ENCODE measurements at places on chromosomes 7 and 10.

DNA sequence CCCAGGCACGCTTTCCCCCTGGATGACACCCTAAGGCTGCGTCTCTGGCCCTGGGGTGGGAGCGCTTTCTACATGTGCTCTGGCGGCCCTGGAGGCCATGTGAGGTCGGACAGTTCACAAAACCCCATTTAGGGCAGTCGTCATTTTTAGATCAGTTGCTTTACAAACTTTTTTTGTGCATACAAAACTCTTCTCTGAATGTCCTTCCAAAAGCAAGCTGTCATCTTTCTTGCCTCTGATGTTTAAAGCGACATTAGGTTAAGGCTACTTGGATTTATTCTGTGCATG, 5.9 kb downstream of the MAFK start:
- DNase-seq: no peak

DNA sequence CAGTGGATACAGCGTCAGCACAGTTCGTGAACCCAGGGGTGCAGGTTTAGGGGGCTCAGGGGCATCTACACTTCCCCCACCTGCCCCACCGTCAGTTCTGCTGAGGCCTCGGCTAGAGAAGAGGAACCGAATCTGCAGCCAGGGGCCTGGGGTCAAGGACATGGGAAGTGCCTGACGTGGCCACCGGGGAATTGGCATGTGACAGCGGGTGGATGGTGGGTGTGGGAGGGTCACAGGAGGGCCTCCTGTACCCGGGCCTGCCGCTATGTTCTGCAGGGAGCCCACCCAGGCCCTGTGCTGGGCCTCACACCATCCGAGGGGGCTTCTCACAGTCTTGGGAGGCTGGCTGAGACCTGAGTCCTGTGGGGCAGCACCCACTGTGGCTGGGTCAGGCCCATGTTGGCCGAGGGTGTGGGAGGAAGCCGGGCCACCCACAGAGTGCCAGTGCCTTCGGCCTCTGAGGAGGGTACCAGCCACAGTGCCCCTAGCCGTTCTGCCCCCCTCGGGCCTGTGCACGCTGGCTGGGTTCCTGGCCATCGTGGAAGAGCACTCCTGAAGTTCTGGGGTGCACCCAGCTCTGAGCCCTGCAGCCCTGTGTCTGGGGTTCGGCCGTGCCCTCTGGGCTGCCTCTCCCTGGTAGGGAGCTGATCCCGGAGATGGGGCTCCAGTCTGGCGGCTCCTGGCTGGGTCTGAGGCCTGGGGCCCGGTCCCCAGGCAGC, 5.9 kb downstream of the TTYH3 start:
- DNase-seq: no peak

DNA sequence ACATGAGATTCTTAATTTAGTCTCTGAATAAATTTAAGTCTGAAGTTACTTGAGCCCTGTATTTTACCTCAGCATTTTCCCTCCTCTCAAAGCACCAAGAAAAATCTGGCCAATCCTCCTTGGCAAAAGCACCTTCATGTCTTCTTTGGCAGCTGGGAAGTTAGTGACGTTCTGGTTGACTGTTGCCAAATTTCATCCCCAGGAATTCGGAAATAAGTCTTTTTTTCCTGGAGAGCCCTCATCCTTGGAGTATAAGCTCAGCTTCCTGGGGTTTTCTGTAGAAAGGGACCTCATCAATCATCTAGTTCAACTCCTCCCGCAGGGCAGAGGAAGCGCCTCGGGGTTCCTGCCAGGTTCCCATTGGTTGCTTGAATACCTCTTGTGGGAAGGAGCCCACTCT, 377.6 kb downstream of the PHTF2 start:
- no peak for DNase-seq

DNA sequence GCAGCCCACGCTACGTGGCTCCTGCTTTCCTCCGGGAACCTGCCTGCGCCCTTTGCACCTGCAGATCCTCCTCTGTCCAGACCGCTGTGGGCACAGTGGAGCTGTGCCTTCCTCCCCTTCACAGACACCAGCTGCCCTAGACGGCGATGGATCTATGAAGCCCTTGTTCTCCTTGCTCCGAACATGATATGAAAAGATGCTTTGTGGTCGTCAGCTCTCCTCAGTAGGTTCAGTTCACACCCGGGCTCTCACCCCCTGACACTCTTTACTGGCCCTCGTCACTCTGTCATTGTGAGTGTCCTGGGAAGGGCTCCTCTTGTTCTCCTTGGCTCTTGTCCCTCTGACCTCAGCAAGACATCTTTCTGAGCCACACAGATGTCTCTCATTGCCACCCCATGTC, 4.2 kb downstream of the ZNF488 start:
- peak; percentile 46 for DNase-seq

DNA sequence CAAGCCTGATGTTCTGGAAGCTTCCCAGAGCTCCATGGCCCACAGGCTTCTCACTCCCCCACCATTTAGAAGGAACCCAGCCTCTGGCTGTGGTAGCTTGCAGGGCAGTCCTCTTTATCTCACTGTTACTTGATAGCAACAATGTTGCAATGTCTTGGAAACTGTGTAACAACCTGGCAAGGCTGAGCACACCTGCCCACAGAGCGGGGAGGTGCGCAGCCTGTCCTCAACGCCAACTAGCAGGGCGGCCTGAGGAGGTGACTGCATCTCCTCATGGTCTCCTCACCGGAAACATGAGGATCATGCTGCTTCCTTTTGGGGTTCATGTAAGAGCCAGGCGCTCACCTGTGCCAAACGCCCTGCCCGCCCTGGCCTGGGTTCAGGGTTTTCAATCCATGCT, 43.7 kb upstream of the INSIG1 start:
- no peak for DNase-seq

GRCh38 chr10:22343731-22344130, 1.6 kb upstream of the SPAG6 start:
- no peak for DNase-seq

DNA sequence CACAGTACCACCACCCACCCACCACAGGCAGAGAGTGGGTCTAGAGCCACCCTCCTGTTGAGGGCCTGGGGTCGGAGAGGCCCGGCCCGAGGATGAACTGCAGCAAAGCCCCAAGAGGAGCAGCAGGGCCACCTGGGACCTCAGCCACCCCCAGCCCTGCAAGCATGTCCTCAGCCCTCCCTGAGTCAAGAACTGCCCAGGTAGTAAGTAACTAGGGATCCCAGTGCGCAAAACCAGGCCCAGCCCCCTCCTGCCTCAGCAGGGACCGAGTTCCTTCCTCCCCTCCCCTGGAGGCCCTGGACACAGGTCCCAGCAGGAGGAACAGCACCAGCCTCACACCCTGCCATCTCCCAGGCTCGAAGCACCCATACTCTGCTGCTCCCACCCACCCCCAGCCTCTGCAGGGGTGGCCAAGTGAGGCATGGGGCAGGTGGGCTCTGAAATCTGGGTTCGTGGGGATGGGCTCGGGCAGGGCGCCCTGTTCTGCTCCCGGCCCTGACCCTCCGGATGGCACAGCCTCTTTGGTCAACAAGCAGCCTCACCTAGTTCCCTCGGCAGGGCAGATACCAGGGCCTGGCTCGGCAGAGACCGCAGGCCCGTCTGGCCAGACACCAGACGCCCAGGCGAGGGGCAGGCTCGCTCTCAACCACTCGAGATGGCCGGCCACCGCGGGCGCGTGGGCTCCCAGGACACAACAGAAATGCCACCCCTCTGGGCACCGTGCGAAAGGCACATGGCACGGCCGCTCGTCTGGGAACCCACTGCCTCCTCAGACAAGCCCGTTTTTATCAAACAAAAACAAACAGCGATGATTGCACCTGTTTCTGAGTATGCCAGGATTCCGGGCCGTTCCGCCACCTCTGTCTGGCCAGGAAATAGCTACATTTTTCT, 15.2 kb downstream of the PDGFA start:
- no peak for DNase-seq

DNA sequence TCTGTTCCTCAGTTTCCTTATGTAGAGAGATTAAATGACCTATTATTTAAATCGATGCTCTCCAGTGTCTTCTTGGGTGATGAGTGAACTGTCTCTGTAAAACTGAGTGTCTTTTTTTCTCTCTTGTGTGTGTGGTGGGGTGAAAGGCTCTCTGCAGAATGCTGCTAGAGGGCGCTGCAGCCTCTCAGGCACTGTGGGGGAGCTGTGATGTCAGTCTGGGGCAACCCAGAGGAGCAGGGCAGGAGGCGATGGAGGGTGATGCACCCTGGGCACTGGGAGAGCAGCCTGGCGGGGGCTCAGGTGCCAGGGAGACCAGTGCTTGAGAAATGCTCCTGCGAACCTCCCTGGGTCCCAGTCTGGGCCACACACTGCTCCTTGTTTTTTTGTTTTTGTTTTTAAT, 110.1 kb upstream of the POM121L12 start:
- DNase-seq: no peak

DNA sequence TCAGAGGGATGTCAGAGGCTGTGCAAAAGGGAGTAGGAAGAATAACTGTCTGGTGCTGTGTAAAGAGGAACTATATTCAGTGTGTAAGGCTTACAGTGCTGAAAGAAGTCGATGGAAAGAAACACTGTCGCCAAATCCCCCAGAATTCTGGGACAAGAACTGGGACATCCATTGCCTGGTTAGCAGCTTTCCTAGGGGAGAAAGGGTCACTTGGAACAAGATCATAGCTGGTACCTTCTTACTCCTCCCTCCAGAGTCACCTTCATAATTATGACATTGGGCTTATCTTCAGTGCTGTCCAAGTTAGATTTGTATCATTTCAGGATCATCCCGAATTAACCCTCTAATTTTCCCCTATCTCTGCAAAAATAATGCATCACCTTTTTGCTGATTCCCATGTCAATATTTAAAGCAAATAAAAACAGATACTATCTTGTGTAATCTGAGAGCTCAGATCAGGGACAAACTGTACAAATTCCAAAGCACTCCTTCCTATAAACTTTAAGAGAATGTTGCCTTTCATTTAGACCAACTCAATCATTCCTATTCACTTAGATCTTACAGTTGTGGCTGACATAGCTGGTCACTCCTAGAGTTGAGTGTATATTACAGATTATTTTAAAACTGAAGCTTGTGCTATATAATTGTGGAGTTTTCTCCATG, 96.5 kb downstream of the DNAH11 start:
- no peak for DNase-seq

GRCh38 chr10:95502377-95502776, 58.8 kb downstream of the SORBS1 start:
- no peak for DNase-seq

DNA sequence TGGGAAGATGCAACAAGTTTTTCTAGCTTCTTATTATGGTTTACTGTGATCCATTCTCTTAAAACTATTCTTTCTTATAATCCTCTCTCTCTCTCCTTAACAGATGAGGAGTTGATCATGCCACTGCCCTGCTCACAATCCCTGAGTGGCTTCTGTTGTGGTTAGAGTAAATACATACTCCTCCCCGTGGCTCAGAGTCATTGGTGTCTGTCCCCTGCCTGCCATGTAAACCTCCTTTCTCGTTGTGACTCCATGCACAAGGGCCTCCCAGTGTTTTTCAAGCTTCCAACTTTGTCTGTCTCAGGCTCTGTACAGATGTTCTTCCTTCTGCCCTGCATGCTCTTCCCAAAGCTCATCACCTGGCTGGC, 20.4 kb downstream of the CCNY start:
- no peak for DNase-seq

- no peak for DNase-seq
Measured at GRCh38 chr10:28508304-28508925, 24.5 kb upstream of the WAC start.

DNA sequence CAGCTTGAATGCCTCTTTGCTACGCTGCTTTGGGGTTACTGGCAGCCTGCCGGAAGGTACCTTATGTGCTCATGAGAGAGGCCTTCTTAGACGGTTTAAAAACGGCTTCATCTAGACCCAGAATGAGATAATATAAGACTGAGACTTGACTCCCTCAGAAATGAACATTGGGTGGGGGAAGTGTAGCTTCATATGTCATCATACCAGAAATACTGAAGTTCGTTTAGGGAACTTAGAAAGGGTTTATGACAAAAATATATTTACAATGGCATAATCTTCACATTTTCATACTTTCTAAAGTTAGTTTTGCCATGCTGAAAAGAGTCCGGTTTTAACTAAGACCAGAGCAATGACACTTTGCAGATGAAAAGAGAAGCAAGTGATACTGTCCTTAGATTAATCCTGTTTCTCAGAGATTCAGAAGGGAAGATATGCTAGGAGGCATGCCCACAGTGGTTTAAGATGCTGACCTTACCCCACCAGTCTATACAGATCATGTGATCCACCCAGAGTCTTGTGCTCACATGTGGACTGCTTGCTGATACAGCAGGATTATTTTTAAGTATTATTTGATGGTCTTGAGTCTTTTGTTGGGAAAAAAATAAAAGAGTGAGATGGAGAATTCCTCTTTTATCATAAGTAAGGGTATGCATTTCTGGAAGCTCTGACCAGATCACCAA, 40.8 kb upstream of the HGF start:
- DNase-seq: no peak

- no peak for DNase-seq
Measured at GRCh38 chr10:22564060-22564459, 150.3 kb downstream of the PIP4K2A start.

DNA sequence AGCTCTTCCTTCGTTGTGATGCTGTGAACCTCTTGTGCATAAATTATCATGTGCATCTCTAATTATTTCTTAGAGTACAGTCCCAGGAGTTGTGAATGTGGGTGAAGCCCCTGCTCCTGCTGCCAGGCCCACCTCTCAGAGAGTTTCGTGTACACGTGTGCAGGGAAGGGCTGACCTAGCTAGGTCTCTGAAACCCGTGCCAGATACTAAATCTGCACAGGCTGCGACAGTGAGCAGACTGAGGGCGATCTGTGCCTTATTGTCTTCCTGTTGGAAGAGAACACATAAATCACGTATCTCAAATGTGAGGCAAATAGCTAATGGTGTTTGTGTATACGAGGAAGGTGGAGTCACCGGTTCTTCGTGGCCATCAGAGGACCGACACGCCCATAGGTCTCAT, 71.8 kb upstream of the DNAJB6 start:
- no peak for DNase-seq

- no peak for DNase-seq
Measured at GRCh38 chr10:120505056-120505455, 48.0 kb downstream of the PLPP4 start.

DNA sequence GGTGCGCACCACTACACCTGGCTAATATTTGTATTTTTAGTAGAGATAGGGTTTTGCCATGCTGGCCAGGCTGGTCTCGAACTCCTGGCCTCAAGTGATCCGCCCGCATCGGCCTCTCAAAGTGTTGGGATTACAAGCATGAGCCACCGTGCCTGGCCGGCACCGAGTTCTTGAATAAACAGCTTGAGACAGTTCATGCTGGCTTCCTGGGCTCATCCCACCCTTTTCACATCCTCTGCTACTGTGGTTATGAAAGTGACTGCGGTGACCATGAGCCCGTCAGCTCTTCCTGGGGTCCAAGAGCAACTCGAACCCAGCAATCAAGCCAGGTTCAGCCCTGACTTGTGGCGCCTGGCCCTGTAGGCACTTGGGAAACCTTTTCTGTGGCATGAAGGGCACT, 38.7 kb downstream of the HIP1 start:
- no peak for DNase-seq

GRCh38 chr10:46317370-46317769, 30.6 kb downstream of the ANTXRL start:
- no peak for DNase-seq

GRCh38 chr7:66757939-66758338, 17.4 kb downstream of the RABGEF1 start:
- DNase-seq: no peak
